ENCODE measurements at places on chromosomes 6 and 20.
A peak's percentile ranks its signal among the peaks of the same experiment; 100 is the strongest.

GRCh38 chr6:106754215-106754614 lies 124.8 kb downstream of the QRSL1 start:
- DNase-seq = no peak

- no peak for DNase-seq
Measured at GRCh38 chr20:63433756-63434531, 38.5 kb downstream of the KCNQ2 start.

GRCh38 chr6:159421586-159421985 lies 252.4 kb downstream of the FNDC1 start:
- no peak for DNase-seq

DNA sequence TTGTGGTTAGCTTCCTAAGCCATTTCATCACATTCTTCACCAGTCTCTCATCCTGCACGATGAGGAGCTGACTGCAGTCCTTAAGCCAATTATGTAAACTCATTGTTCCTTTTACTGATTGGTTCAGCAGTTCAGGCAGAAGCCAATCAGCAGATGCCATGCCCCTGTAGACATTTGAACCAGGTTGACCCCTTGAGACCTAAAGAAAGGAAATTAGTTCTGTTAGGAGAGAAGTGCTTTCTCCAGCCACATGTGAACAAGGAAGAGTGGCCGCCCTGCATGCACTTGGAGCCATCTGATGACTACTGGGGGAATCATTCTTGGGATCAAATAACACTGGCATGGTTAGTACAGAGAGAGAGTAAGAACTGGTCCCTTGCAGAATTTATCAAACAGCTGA lies 535.2 kb upstream of the ID4 start:
- no peak for DNase-seq

DNA sequence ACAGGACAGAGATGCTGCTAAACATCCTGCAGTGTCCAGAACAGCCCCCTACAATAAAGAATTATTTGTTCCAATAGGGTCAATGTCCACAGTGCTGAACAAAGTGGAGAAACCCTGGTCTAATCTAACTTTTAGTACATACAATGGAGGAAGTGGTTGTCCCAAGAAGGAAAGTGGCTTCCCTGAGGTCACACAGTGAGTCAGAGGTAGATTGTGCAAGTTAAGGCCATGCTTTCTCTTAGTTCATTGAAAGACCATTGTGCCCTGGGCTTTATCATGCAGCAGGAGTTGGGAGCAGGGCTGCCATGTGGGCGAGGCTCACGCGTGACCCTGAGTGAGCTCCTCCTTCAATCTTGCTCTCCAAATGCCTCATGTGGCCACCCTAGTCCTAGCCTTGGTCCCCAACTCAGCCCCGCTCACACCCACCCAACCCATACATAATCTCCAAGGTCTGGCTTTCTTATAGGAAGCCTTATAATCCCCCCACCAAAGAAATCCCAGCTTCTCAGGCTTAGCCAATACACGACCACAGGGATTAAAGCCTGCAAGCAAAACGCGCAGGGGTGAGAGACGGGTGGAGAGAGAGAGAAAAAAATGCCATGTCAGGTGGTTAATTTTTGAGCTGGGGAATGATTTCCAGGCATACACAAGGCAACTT lies 19.9 kb downstream of the SLC13A3 start:
- DNase-seq = no peak

DNA sequence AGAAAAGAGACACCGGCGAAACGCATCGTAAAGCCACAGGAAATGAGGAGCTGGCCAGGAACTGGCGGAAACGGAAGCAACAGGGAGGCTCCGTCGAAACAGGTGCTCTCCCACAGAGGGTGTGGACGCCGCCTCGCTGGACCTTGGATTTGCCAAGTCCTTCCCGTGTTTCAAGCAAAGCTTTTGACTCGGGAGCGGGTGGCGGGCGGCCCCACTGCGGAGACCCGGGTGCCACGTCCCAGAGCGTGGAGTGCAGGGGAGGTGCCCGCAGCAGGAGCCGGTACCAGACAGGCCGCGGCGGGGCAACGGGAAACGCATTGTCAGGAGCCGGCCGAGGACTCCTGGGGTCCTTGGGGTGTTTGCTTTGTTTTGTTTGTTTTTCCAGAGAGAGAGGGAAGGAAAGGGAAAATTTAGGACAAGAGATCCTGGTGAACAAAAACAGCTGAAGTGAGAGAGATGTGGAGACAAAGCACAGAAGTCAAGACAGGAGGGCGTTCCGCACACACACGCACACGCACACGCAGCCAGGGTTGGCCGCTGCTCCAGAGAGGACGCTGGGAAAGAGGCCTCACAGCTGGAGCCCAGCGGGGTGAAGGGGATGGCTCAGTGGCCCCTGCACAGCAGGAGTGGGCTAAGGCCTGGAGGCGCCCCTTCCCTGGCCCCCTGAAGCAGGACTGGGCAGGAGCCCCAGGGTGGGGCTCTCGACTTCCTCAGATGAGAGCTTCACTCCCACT lies 50.9 kb upstream of the CHRNA4 start:
- DNase-seq = no peak

DNA sequence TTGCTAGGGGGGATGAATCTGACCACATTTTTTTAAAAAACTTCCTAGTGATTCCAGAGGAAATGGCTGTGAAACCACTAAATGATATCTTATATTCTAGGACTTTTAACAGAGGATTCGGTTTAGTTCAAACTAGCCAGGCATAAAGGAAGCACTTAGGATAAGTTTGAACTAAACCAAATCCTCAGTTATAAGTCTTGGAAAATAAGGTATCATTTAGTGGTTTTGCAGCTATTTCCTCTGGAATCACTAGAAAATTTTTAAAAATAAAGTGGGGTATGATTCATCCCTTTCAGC lies 327.9 kb upstream of the QKI start:
- no peak for DNase-seq

- DNase-seq = no peak
Measured at GRCh38 chr20:10861090-10861489, 187.3 kb upstream of the JAG1 start.

GRCh38 chr6:47118611-47119010 lies 76.5 kb upstream of the ADGRF1 start:
- no peak for DNase-seq

DNA sequence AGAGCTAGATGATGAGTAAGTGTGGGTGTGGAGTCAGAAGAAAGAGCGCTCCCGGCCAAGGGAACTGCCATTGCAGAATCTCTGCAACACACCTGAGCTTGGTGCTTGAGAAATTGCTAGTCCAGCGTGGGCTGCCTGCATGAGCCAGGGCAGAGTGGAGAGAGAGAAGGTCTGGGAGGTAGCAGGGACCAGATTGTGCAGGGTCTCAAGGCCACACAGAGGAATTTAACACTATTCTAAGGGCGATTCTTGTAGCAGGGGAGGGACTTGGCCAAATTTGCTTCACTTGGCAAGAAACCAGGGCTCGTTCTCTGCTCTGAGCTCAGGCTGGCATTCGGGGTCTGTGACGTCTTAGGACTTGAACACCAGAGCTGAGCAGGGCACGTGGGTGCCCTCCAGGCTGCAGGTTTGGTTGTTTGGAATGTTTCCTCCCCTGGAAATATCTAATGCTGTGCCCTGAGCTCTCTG lies 53.5 kb downstream of the BCAS4 start:
- DNase-seq = peak; percentile 50

DNA sequence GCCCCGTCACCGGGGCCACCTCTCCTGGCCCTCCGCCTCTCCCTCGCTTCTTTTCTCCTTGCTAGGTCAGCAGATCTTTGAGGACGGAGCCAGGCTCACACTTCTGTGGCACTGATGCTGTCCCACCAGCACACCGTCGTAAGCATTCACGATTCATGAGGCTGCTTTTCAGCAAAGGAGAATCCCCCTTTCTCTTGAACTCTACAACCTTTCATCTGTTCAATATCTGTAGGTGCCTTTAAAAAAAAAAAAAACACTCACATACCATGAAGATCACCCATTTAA lies 31.3 kb downstream of the ANKRD60 start:
- DNase-seq = no peak

GRCh38 chr20:40922865-40923264 lies 105.8 kb upstream of the TOP1 start:
- no peak for DNase-seq

DNA sequence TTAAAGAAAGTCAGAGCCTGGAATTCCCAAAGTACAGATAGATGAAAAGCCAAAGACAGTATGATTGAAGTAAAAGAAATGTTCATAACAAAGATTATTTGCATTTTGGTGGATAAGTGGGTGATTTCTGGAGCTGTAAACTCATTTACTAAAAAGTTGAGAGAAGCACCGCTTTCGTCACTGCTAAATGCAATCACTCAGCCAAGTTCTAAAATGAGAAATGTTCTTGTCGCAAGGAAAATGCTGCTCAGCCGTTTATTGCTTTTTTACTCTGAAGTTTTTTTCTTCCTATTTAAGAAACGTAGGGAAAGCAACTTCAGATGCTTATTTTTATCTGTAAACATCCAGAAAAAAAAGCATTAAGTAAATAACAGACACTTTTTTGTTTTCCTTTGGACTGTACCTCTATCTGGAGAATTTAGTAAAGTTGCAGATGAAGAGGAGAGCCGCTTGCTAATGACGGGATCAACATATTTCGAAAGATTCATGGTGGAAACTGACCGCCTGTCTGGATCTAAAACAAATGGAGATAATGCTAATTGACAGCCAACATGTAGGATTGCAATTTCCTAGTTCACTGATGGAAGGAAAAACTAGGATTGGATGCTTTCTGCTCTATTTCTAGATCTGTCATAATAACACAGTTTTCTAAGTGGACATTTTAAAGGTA lies 93.8 kb upstream of the BCLAF1 start:
- no peak for DNase-seq

DNA sequence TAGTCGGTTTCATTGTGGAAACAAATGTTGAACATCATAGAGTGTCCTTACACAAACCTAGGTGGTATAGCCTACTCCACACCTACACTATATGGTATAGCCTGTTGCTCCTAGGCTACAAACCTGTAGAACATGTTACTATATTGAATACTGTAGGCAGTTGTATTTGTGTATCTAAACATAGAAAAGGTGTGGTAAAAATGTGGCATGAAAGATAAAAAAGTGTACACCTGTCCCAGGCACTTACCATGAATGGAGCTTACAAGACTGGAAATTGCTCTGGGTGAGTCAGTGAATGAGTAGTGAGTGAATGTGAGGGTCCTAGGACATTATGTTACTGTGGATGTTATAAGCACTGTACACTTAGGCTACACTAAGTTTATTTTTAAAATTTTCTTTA lies 103.0 kb downstream of the ZFAND3 start:
- DNase-seq = no peak

DNA sequence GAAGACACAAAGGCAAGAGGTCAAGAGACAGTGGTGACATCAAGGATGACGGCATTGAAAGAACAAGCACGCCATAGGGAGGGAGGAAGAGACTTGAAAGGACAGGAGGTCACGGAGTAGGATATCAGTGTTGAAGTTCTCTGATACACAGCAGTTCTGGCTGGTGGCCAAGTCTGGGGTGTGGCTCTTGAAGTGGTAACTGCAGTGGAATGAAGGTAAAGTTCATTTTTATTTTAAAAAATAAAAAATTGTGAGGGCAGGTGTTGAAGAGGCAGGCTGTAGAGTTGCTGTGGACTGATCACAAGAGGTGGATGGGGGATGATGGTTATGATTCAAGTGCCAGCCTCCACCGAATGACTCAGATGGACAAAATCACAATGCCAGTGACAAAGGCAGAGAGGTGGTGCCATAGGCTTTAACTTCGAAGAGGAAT lies 53.2 kb upstream of the BMP2 start:
- DNase-seq = no peak

- DNase-seq = no peak
Measured at GRCh38 chr6:106662458-106662857, 33.1 kb downstream of the QRSL1 start.

DNA sequence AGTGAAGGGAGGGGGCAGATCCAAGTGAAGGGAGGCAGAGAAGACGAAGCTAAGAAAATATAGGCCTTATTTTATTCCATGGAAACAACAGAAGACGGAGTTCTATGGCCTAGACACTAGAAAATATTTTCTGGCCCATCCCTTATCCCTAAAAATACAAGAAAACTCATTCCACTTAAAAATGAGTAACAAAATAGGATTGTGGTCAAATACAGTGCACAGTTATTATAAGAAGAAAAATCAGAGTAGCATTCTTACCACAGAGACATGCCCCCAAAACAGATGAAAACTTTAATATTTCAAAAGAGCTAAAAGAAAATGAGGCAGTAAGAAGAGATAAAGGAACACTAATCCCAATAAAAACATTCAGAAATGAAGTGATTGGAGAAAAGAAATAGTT lies 202.9 kb downstream of the GMPR start:
- no peak for DNase-seq

DNA sequence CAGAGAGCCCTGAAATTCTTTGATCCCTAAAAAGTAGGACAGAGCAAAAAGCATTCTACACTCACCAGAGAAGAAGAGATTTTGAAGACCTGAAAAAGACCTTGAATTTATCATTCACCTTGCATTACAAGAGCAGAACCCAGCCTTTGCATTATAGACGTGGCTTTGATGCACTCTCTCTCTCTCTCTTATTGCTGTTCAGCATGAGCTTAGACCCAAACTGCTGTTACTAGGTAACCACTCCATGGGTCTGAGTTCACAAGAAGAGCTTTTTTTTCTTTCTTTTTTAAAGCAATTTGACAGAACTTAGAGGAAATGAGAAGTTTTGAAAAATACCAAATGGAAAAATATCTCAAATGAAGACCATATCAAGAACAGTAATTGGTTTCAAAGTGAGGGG lies 44.4 kb downstream of the COL9A1 start:
- DNase-seq = no peak

GRCh38 chr6:33787954-33788693 lies 806 bp downstream of the LEMD2 start:
- peak; percentile 71 for DNase-seq

DNA sequence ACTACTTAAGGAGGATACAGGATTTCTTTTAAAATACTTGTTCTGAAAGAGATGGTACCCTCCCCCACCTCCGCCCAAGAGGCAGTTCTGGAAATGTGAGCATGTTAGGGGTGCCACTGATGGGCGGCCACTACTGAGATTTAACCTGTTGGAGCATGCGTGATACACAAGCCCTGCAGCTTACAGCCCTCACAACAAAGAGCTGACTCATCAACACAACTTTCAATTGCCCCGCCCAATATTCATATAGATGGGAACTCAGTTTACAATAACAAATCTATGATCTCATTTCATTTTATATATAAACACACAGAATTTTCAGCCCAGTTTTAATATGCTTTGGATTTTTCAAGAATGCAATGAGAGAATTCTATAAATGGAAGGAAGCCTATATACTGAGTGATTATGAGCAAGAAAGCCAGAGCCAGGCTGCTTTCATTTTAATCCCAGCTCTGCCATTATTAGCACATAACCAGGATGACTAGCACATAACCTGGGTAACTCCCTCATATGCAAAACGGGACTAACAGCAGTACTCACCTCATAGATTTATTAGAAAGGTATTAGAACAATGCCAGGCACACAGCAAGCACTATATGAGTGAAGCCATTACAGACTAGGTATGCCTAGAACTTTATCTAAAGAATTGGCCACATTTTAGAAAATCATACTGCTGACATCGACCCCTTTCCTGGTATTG lies 45.6 kb upstream of the IPCEF1 start:
- no peak for DNase-seq

DNA sequence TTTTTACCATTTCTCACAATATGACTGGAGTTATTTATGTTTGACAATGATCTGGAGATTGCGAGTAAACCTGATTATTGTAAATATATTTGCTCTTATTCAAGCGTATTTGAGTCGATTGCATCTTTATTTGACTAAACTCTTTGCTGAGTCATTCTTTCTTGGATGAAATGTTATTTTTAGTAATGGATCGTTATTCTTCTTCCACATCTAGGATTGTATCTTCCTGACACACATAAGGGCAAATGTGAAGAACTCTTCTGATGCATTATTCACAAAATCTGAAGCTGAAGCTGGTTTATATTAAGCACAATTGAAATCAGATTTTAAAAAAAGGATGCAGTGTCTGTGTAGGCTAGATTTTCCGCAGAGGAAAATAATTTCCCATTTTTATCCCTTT lies 68.2 kb downstream of the SEL1L2 start:
- DNase-seq = no peak
